ENCODE measurements at places on chromosomes 7 and 10.

GRCh38 chr10:84077768-84078167 lies 61.5 kb upstream of the GHITM start:
- no peak for DNase-seq

DNA sequence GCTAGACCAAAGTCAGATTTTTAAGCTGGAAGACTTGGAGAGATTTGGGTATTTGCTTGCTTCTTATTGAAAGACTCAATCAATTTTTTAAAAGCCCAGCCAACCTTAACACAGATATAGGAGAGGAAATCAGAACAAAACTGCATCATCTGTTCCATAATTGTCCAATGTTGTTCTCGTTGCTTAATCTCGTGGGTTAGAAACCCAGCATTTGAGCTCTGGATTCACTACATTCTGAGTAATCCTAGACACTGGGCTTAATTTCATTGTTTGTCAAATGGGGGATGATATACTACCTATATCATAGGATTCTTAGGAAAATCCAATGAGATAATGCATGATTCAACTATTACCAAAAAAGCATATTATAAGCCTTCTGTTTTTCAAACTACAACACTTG lies 48.9 kb downstream of the CALD1 start:
- no peak for DNase-seq

GRCh38 chr10:98815039-98815885 lies 368.5 kb upstream of the HPS1 start:
- no peak for DNase-seq

DNA sequence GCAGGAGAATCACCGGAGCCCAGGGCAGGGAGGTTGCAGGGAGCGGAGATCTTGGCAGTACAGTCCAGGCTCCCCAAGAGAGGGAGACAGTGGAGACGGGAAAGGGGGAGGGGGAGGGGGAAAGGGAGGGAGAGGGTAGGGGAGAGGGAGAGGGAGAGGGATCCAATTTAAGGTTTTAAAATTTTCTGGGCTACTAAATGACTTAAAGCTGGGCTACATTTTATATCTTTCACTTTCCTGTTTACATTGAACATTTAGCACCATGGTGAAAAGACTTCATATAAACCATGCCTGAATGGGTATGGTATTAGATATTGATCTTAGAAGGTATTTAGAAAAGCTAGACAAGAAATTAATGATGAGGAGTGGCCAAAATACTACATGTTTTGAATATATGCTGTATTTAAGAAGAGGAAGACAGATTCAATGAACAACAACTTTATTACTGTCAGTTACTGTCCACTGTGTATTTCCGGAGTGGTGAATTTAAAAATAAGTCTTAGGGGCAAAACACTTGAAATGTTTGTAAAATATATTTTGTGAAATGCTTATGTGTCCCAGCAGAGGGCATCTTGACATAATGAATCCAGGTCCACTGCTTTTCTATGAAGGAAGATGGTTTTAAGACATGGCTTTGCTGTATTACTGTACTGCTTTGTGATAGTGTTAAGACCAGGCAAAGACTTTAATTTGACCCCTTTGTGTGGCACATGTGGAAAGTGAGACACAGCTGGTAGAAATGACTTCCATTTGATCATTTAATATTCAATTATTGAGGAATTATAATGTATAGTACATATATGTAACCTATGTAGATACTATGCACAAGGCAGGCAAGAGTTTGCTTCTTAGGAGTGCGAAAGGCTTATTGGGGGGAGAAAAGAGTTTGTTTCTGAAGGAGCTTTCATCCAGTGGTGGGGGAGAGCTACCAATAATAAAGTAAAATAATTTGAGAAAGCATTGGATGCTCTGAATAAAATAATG lies 52.8 kb downstream of the NRF1 start:
- no peak for DNase-seq

GRCh38 chr10:103543617-103544525 lies 50.4 kb downstream of the NEURL1 start:
- no peak for DNase-seq

Data from activated CD4-positive, alpha-beta T cell treated with anti-CD3 and anti-CD28 coated beads, Interleukin-2, amount 50 U/mL, for 4 hours (primary cell).